GDM1 (cell line): ENCODE measurements at places on chromosomes 6 and 20.

DNA sequence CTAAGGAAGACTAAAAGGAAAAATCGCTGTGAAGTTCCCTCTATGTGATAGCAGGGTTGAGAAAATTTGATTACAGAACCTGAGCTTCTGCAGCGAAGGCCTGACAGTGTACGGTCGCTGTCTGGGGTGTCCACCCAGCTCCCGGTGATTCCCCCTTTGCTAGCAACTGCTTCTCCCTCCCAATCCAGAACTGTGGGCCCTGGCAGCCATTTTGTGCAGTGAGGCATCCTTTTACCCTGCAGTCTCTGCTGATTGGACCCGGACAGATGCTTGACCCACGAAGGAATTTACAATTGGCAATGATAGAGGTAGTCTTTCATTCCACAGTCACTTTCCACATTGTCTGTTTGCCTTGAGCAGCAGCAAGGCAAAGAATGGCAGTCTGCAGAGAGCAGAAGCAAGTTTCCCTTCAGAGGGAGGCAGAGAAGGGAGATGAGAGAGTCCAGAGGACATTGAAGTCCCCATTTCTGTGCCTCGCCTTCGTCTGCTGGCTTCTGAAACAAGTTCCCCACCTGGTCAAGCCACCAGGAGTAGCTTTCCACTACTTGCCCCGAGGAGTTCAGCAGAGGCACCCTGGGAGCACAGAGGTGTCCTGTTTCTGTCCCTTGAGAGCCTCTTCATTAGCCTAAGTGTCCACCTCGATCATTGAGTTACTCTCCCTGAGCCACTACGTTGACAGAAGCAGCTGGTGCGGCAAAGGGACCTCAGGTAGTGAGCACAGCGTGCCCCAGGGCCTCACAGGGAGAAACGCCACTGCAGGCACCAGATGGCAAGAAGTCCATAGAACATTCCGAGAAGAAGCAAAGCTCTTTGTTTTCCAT, 370.3 kb downstream of the NRN1 start:
- no peak for DNase-seq

- no peak for DNase-seq
Measured at GRCh38 chr6:123803504-123804013, at the start of gene NKAIN2. TSS of gene NKAIN2 (plus strand) at chr6:123803865.

GRCh38 chr6:87029711-87030314, 65.1 kb downstream of the CGA start:
- DNase-seq: no peak

DNA sequence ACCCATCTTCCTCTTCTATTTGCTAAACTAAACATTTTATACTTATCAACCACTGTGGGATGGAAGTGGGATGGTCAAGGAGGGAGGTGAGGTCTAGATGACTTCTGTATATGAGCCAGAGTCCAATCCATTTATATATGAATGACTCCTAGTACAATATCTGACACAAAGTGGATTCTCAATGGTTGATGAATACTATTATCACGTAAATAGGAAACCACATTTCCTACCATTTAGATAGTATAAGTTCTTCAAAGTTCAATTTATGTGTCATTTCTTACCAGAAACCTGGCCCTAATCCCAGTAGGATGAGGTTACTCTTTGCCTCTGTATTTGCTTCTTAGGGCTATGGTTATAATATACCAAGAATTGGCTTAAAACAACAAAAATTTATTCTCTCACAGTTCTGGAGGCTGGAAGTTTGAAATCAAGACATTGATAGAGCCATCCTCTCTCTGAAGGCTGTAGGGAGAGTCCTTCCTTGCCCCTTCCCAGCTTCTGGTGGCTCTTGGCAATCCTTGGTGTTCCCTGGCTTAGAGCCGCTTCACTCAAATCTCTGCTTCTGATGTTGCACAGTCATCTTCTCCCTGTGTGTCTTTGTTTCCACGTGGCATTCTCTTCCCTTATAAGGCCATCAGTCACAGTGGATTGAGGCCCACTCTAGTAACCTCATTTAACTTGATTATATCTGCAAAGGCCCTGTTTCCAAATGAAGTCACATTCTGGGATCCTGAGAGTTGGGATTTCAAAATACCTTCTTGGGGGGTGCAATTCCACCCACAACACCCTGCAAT, 41.0 kb upstream of the RAB23 start:
- no peak for DNase-seq

DNA sequence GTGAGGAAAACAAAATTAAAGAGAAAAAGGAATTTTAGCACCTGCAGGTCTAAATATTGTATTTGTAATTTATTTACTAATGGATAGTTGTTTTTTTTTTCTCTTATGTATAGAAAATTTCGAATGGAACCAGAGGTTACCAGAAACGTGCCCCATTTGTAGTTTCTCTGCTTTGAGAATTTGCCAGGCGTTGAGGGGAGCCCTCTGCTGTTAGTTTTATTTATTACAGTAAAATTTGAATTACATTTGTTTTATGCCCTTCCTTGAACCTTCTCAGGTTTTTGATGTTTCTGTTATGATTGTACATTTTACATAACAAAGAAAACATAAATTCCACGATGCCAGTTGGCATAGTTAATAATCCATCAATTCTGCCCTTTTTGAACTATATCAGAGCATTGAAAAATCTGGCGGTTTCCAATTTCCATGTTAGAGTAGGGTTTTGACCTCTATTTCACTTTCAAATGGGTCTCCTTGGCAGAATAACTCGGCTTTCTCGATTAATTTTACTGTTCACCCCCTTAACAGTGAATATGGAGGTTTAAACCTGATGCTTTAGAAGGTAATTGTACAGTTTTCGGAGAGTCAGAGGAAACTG, 35.1 kb upstream of the RFPL4B start:
- DNase-seq: no peak

DNA sequence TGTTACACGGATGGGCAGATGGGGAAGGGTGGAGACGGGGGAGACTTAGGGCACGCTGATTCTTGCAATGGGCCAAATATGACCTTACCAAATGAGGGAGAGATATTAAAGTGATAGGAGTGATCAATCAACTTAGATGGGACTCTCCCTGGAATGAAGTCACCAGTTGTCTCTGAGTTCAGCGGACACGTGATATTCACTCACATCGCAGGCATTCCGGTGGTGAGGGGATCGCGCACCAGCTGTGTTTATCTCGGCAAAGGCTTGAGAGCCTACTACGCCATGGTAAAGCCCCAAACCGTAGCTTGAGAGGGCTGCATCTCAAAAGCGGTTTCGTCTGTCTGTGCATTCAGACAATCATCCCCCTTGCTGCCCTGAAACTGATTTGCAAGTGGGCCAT, 5.5 kb downstream of the BMP7 start:
- no peak for DNase-seq

DNA sequence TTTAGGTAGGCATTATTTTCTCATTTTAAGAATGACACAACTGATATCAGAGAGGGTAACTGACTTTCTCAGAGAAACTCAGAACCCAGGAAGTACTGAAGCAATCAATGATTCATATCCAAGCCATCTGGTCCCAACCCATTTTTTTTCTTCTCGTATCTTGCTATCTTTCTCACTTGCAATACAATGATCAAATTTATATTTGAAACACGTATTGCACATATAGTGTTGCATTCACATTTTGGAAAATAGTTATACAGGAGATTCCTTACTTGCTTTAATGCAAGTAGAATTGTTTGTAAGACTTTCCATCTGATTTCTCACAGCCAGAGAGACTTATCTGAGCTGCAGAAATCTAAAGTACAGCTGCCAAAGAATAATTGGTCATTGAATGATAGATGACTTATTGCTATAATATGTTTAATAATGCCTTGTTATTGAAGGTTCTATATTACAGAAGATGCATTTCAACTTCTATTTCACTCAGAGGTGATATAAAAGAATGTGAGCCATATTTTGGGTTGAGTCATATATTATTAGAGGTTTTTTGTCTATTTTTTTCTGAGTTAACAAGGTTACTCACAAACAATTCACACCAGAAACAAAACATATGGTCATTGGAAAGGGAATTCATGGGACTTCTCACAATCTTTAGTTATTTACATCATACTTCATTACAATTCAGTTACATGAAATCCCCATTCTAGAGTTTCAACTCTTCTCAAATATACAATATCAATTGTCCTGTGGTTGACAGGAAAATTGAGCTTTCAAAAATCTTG, 337.5 kb upstream of the CITED2 start:
- DNase-seq: no peak

DNA sequence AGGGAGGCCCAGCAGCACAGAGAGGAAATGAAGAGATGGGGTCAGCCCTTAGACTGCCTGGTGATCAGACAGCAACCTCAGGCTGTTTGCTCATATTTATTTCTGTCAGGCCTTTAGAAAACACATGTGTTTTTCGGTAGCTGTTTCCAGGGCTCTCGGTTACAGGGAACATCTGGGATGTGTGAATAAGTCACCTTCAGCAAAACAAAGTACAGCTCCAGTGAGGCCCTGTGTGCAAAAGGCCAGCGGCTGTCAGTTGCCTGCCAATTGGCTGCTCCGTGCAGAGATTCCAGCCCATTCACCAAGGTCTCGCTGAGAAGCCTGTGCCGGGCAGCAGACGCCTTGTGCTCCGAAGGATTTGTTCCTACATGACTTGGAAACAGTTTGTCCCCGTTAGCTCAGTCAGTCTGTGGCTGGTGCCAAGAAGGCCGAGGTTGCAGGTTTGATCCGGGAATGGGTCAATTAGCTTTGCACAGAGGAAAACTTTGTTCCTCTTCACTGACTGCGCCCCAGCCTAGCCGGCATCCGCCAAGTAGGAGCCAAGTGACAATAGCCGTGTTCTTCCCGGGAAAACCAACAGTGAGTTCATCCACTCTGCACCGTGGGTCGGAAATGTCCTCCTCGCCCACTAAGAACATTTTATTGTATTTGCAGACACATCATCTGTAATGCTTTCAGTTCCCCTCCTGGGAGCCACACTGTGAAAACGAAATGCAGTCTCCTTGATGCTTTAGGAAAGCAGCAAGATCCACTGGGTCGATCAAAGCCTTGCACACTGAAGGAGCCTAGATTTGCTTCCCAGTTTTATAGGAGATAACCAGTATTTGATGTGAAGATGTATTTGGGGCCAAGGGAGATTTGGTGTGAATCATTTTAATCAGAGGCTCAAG, 315.4 kb upstream of the CDYL start:
- DNase-seq: no peak

GRCh38 chr20:64189530-64189966, 25.3 kb downstream of the MYT1 start:
- DNase-seq: no peak

DNA sequence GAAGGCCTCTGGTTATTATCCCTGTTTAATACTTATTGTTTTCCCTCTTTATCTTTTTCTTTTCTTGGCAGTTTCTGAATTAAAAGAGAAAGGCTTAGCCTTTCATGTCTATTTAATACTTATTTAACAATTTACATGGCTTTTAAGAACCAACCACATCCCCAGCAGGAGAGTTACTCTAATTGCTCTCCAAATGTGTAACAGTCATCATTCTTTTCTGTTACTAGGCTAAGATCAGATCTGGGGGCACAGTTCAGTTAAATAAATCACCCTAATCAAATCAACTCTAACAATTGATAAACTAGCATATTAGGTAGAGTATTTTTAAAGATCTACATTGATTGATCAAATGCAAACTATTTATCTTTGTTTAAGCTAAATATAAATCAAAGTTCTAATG, 54.1 kb upstream of the NT5E start:
- no peak for DNase-seq

GRCh38 chr20:63911176-63911575, 16.2 kb downstream of the DNAJC5 start:
- DNase-seq: no peak

DNA sequence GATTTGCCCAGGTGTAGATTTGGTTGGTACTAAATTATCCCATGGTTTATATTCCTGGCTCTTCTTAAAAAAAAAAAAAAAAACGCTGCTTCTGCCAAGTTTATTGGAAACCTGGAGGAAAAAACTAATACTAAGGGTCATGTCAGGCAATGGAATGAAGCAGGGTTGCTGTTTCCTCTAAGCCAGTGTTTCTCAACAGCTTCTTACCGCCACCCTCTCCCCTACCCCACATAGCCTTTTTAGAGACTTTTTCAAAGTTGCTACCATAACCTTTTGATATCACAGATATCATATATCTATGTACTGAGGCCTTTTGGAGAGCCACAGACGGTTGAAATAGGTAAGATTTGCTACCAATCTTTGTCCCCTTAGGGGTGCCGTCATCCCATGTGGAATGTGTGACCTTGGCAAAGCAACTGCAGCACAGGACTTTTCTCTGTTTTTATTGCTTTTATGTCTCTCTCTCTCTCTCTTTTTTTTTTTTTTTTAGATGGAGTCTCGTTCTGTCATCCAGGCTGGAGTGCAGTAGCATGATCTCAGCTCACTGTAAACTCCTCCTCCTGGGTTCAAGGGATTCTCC, 35.0 kb downstream of the SYTL3 start:
- no peak for DNase-seq

DNA sequence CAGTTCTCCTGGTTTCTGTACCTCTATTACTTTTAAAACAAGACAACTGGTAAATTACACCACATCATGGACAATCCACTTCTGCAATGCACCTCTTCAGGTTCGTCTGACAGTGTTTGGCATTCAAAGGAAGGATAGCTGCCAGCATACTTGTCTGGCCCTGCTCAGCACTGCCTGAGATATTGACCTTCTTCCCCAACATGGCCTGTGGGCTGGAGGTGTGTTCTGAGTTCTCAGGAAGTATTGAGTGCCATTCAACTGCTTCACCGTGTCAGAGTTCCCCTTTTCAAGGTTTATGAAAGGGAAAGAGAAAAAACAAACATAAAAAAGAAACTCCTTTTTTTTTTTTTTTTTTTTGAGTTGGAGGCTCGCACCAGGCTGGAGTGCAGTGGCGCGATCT, 267.9 kb upstream of the SASH1 start:
- DNase-seq: no peak
